ENCODE measurements at places on chromosomes 5 and 9.

DNA sequence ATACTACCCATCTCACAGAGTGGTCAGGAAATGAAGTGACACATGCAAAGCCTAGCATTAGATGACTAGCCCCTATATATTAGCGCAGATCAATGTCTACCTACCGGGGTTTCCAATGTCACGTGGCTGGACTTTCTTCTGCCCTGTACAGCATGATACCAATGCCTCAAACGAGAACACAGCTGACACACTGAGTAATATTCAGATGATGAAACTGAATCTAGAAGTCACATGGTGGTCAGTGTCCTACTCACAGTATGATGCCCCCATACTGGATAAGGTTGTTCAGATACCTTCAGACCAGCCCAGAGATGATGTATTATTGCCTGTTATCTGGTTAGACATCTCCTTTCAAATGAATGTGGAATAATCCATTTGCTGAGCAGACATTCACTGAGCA is 71.1 kb upstream of the FRRS1L start:
- no peak for DNase-seq

DNA sequence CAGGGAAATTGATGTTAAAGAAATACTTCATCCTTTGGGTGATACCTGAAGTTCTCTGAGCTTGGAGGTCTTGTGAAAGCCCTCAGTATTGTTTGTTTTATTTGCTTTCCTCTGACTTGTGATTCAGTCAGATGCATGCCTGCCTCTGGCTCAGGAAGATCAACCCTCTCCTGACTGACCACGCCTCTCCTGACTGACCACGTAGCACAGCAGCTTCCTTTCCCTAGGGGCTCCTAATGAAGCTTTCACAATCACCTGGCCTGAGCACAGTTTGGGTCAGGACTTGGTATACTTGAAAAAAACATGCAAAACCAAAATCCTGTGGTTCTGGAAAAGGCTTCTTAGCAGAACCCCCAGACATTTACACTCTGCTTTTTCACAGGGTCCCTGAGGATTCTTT is 3.8 kb downstream of the TGFBI start:
- DNase-seq = no peak

DNA sequence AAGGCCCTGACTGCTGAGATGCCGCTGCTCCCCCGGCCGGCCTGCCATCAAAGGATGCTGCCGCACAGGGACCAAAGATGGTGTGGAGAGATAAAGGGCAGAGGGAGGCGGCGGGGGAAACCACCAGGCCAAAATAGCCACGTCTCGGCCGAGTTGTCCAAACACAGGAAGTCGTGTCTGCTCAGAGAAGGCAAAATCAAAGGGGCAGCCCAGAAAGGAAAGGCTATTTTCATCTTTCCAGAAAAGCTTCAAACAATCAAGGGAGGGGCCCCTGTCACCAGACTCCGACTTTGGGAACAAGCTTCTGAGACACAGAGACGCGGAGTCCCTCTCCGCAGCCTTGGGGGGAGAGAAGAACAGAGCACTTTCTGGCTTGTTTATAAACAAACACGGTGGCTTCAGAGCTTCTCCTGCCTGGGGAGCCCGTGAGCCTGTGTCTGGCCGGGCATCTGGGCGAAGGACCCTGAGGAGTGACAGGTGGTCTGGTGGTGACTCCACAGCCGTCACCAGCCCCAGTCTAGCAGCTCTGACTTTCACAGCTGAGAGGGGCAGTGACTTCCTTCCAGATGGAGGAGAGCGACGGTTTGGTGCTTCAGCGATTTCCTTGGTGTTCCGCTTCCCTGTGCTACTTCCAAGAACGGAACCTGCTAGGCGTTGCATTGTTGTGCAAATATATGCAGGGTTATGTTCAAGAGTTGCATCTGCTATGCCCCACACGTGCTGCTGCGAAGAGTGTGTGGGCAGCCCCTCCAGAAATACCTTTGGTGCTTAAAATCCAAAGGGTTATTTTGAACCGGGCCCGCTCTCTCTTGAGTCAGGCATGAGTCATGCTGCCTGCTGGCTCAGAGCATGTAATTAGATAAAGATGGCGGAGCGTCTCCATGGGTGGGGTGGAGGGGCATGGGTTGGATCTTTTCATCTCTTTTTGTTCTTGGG is 24.0 kb downstream of the ADAMTSL2 start:
- DNase-seq = no peak

GRCh38 chr9:106897236-106897635 is 34.3 kb downstream of the ZNF462 start:
- DNase-seq = no peak

- no peak for DNase-seq
Observed at GRCh38 chr5:59236986-59237385, 654.1 kb downstream of the RAB3C start.

- DNase-seq = peak; percentile 69
Observed at GRCh38 chr9:135939351-135940265, 21.6 kb downstream of the UBAC1 start.

- DNase-seq = no peak
Observed at GRCh38 chr5:177041936-177042335, 19.4 kb downstream of the ZNF346 start.

- DNase-seq = no peak
Observed at GRCh38 chr9:124602204-124602603, 95.0 kb upstream of the NR5A1 start.

- no peak for DNase-seq
Observed at GRCh38 chr5:146006470-146007190, 70.3 kb downstream of the SH3RF2 start.

DNA sequence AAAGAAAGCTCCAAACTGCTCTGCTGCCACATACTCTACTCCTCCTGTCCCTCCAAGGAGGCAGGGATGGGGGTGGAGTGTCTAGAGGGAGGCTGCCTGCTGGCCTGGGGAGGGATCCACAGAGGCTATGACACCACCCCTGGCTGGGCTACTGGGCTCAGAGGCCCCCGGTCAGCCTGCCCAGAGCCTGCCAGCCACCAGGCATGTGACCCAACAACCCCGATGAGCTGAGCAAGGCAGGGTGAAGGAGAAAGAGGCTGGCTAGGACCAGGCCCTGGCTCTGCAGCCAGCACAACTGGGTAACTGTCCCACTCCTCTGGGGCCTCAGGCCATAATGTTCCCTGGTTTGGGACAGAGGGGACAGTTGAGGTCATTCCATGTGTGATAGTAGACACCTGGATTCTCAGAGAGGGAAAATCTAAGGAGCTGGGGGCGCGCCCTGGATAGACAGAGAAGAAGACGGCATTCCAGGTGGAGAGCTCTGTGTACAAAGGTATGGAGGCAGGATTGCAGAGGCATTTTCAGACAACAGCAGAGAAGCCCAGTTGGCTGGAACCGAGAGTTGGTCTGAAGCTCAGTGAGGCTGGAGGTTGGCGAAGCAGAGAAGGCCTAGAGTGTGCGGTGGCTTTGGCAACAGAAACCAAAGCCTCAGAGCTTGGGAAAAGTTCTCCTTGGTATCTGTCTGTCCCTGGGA is 33.8 kb upstream of the IL17B start:
- DNase-seq = no peak

DNA sequence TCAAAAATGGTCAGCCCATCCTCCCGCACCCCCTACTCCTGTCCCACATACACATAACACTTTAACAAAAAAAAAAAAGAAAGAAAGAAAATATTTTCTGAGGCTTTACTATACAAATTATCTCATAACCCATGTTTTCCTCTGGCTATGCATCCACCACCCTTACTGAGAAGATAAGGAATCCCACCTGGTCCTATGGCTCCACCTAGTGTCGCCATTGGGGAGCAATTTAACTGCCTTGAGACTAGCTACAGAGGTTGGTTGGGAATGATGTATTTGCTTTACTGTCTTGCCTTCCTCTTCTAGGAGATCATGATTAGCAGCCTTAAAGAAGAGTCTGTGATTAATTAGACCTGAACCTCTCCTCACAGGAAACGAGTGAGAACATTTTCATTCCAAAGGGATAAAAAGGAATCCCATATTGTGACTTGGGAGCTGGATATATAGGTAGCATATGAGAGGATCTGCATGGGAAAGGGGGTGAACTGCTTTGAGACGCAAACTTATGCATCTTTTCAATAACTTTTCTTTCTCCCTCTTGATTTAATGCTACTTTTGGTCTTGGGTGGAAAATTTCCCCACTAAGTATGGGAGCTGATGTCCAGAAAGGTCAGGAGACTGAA is 77.7 kb upstream of the SELENOP start:
- peak; percentile 68 for DNase-seq

- DNase-seq = no peak
Observed at GRCh38 chr5:103397739-103398581, 139.4 kb downstream of the MACIR start.

DNA sequence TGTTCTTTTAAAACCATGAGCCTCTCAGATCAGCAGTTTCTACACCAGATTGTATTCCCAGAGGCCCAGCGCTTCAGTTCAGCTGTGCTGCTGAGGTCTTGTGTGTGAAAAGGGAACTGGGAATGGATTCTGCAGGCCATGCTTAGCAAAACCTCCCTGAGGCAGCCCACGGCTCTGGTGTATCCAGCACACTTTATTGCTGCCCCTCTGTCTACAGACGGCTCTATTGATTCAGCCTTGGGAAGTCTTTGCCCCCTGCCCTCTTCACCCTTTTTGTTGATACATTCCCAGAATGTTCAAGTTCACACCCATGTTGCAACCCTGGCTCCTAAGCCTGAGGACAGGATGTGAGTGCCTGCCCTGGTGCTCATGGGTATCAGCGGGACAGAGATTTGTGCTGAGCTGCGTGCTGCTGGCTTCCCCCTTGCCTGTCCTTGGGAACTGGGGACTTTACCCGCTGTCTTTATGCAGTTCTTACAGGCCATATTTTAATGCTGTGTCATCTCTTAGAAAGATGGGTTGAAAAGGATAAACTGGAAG is 37.3 kb downstream of the ARHGAP26 start:
- no peak for DNase-seq

DNA sequence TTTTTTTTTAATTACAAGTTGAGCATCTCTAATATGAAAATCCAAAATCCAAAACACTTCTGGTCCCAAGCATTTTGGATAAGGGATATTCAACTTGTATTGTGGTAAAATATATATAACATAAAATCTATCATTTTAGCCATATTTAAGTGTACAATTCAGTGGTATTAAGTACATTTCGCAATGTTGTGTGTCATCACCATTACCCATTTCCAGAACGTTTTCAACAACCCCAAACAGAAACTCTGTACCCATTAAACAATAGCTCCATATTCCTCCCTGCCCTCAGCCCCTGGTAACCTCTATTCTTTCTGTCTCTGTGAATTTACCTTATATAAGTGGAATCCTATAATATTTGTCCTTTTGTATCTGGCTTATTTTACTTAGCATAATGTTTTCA is 24.9 kb downstream of the TICAM2 start:
- no peak for DNase-seq

DNA sequence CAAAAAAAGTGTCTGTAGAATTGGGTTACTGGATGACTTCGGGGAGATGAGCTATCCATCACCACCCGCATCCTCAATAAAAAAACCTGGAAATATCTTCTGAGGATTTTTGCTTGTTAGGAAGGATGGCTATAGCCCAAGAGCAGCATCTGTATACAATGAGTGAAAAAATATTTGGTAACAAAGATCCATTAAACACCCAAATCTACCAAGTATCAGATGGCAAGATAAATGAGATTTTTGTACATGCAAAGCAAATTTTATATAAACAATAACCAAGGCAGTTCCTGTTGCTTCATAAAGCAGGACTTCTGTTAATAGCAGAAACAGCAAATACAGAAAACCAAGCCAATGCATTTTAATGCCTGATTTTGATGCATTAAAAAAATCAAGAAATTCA is 166.6 kb downstream of the SLC28A3 start:
- no peak for DNase-seq

GRCh38 chr9:129480745-129481144 is 140.2 kb downstream of the C9orf50 start:
- DNase-seq = no peak

- no peak for DNase-seq
Observed at GRCh38 chr5:173745123-173745522, 128.7 kb upstream of the BOD1 start.

DNA sequence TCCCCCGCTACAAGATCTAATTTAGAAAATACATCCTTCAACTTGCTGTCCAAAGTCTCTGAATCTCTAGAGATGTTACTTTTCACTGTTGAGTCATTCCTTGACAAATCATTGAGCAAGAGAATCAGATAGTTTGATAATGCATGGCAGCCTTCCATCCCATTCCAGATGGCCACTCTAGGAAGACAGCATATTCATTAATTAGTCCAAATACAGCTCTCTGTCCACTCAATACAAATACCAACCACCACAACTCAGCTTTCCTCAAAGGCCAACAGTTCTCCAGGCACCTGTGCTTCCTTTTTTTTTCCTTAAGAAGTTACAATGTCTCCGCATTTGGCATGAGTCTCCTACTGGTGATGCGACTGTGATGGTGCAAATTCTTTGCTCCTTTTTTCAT is 72.3 kb downstream of the DROSHA start:
- DNase-seq = no peak

- DNase-seq = no peak
Observed at GRCh38 chr9:89383030-89383720, 64.9 kb downstream of the SECISBP2 start.

GRCh38 chr5:108148715-108149139 is 233.2 kb downstream of the FBXL17 start:
- peak; percentile 1 for DNase-seq

GRCh38 chr5:129069292-129069691 is 25.3 kb upstream of the ISOC1 start:
- no peak for DNase-seq

- no peak for DNase-seq
Observed at GRCh38 chr5:33824516-33825195, 67.1 kb downstream of the ADAMTS12 start.

GRCh38 chr5:131436081-131436480 is 172.2 kb downstream of the CDC42SE2 start:
- no peak for DNase-seq

DNA sequence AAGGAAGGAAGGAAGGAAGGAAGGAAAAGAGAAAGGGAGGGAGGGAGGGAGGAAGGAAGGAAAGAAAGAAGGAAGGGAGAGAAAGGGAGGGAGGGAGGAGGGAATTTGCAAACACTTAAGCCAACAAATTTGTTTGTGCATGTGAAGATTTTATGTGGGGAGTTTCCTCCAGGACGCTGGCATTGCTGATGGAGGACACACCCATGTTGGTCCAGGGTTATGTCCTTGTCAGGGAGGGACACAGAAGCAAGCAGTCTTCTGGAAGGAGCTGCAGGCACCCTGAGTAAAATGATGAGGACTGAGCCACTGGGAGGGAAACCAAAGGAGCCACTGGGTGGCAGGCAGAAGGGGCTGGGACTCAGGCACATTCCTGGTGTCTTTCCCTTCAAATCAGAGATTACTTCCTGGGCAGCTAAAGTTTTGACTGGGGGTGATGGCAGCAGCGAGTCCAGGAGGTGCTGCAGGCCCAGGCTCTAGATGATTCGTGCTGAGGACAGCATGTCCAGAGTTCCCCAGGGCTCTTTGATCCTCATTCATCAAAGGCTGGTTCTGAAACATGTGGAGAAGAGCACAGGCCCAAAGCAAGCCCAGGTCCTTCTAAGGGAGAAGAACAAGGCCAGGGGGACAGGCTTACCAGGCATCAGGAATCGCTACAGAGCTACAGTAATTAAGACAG is 109.2 kb downstream of the PAX5 start:
- DNase-seq = no peak
